ENCODE measurements at places on chromosomes 13 and 19.

DNA sequence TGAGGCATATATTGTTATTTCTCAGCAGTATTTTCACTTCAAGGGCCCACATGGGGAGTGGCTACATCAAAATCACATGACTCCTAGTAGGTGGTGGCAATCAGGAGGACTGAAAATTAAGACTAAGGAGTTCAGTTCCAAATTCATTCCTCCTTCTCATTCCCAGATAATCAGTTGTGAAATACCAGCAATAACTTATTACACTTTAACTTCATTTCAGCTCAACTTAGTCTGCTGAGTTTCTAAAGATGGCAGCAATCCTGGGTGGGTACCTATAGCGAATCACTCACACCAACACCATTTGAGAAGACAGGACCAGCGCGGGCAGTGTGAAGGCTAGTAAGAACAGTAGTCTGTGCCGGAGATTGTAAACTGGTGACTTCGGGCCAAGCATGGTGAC is 63.9 kb upstream of the SLC10A2 start:
- DNase-seq: no peak

DNA sequence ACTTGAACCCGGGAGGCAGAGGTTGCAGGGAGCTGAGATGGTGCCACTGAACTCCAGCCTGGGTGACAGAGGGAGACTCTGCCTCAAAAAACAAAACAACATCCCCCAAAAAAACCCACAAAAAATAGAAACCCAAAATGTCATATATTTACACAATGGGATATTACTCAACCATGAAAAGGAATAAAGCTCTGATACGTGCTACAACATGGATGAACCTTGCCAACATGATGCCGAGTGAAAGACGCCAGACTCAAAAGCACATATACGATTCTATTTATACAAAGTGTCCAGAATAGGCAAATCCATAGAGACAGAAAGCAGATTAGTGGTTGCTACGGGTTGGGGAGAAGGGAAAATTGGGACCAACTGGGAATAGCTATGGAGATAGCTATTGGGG is 2.1 kb upstream of the TPRX1 start:
- DNase-seq: no peak

DNA sequence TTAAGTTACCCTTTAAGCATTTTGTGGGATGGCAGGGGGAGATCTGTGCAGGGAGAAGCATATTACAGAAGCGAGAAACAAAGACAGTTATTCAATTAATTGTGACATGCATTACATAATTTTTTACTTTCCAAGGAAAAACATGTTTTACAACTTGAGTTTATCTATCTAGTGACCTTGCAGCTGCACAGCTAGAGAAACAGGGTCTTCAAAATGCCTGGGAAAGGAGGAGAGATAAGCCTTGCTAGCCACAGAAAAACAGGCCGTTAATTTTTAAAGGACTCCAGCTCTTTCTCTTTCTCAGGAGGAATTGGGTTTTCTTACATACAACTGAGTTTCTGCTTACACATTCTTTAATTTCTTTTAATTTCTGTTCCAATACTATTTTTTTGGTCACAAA is 14.8 kb upstream of the ZNF431 start:
- DNase-seq: no peak

DNA sequence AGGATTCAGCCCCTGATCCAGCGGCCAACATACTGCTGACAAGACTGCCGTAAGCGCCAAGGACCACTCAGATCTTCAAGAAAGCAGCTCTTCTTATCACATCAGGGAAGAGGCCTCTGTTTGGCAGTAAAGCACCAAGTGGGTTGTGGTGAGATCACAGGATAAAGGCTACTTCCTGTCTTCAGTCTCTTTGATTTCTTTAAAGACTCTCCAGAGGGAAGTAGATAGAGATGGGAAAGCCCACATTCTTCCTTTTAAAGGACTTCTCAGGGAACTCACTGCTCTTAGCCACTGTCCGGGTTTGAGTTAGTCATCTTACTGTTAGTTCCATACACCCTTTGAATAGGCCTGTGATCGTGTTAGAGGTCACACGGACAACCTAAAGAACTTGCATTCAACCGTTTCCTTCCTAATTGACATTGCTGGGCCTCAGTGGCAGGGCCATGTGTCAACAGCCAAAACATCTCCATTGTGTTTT is 47.2 kb upstream of the POMP start:
- DNase-seq: no peak

GRCh38 chr13:67664502-67664901 is 434.4 kb upstream of the PCDH9 start:
- no peak for DNase-seq

- no peak for DNase-seq
These were observed 194.1 kb upstream of the MIR17HG start for GRCh38 chr13:91153372-91153771.

DNA sequence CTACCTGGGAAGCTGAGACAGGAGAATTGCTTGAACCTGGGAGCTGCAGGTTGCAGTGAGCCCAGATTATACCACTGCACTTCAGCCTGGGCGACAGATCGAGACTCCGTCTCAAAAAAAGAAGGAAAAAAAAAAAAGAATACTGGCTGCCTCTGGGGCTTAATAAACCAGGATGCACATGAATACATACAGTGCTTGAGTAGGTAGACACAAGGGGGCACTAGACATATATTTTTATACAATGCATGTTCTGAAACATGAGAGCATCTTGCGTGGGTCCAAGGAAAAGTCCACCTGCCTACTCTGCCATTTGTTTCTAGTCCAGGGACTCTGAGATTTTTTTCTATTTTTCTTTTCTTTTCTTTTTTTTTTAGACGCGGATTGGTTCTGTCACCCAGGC is 31.2 kb downstream of the KEAP1 start:
- no peak for DNase-seq

DNA sequence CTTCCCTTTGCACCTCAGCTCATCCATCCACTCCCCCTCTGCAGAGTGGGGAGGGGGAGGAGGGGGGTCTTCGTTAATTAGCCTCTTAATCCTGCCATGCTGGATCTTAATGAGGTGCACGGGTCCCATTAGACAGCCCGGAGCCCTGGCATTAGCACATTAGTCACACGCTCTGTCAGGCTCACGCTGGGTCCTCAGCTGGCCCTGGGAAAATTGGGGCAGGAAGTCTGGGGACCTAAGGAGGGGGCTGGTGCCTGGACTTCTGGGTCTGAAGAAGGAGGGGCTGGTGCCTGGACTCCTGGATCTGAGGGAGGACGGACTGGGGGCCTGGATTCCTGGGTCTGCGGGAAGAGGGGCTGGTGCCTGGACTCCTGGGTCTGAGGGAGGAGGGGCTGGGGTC is 444 bp upstream of the NCCRP1 start:
- no peak for DNase-seq

DNA sequence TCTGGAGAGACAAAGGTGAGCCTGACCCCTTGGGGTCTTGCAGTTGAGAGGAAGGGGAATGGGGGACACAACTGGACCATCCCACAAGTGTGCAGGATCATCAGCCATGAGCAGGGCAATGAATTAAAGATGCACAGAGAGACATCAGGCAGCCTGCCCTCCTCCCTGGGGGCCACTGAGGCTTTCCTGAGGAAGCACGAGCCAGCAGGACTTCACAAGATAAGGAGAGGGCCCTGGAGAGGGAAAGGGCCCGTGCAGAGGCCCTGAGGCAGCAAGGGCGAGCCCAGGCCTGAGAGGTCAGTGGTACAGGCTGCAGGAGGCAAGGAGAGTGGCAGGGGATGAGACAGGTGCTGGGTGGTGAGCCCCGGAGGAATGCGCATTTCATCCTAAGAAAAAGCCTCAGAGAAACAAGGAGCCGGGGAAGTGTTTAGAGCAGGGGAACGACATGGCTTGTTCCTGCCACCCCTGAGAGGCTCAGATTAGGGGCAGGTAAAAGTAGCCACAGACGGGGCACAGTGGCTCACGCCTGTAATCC is 9.0 kb upstream of the PRKD2 start:
- no peak for DNase-seq

DNA sequence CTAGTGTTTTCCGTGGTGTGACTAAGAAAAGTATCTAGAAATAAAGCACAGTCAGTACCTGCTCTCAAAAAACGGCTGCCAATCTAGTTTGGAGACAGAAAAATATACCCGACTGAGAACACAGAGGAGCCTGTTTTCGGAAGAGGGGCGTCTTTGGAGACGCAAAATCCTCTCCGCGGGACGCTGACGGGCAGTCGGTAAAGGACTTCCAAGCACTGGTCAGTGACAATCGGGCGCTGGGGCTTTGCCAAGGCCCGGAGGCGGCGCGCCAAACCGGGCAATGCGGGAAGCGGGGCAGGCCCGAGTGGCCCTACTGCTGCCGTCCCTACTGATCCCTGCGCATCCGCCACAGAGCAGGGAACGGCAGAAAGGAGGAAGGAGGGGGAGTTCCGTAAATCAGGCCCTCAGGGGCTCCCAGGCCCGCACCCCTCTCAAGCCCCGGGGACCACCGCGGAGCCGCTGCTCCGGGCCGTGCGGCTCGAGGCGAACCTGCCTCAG is 588 bp upstream of the DPY19L3 start:
- DNase-seq: no peak

- no peak for DNase-seq
These were observed 112.2 kb downstream of the URI1 start for GRCh38 chr19:30054210-30054609.

GRCh38 chr19:8484331-8484894 is 18.0 kb downstream of the PRAM1 start:
- no peak for DNase-seq

- no peak for DNase-seq
These were observed 62.8 kb upstream of the CEACAM8 start for GRCh38 chr19:42657556-42657955.

DNA sequence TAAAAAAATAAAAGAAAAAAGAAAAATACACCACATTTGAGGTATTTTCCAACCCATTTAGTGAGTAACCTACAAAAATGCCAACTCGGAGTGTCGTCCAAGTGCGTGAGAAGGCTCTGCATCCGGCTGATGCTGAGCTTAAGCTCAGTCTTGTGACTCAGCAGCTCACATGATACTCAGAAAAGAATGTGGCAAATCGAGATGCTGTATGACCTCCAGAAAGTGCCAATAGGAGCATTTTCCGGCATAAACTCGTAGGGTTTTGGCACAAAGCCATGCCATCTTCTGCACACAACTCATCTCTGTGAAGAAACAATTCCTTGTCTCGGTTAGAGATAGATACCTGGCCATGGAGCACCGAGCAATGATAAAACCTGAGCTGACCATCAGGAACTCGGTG is 58.5 kb downstream of the TRPM4 start:
- DNase-seq: no peak

DNA sequence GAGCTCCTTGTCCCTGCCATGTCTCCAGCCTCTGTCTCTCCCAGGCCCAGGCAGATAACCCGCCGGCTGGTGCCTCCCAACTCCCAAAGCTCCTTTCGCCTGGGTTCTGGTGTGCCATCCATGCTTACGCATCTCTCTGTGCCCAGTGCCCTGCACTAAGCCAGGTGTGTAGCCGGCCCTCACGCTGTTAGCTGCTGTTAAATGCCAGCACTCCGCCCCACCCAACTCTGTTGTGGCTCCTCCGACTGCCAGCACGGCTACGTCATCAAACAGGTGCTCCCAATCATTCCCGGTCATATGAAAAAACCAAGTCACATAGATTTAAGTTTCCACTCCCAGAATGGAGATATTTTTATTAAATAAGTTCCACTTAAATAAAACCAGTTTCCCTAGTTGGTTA is 7.0 kb upstream of the HSPH1 start:
- DNase-seq: no peak

- no peak for DNase-seq
These were observed 513 bp downstream of the MIER2 start for GRCh38 chr19:343941-344624.

GRCh38 chr13:87089391-87089790 is 581.8 kb upstream of the SLITRK5 start:
- DNase-seq: no peak

DNA sequence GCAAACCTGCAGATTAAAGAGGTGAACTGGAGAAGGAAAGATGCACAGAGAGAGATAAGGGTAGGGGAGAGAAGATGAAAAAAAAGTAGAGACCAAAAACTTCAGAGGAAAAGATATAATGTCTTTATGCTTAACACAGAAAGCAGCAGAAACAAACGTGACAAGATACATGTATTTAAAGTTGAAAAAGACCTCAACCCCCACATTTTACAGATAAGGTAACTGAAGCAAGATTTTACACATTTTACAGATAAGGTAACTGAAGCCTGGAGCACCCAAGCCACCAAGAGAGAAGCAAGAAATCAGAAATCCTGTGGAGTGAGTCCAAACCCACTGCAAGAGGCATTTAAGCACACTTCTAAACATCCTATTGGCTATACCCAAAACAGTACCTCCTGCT is 185.3 kb downstream of the TBC1D4 start:
- no peak for DNase-seq

- DNase-seq: no peak
These were observed 63.8 kb downstream of the ITGBL1 start for GRCh38 chr13:101516262-101516661.

DNA sequence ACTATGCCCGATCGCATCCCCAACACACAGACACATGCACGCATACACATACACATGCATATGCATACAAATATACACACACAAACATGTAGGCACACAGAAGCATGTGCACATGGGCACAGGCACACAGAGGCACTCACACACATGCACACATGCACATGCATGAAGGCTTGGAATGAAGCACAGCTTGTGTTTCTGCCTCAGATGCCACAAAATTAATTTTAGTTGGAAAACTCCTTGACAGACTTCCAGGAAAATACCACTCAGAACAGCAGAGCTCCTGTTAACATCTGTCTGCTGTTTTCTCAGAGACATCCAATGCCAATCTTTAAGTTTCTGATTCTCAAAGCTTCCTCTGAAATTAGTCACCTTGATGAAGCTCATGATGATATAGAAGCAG is 532.7 kb downstream of the RFC3 start:
- no peak for DNase-seq

DNA sequence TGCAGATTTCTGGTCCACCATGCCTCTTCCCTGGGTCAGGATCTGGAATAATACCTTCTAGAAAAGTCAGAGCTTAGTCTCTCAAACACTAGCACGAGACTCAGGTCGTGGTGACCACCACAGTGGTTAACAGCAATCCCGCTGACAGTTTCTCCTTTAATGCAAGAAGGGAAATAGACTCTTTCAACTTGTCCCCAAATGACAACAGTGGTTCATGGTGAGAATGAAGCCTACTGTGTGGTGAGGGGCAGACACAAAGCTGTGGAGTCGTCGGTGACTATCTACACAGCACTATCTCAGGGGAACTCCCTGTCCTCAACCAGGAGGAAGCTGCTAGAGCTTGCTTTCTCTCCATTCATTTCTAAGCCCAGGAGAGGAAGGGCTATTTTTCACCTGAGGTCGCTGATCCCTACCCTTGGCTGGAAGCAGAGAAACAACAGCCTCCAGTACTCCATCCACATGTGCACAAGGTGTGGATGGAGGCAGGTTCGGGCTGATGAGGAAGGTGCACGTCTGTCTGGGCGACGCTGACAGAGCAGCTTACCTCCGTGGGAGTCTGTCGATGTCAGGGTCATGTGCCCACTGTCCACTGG is 72.4 kb downstream of the STK24 start:
- no peak for DNase-seq

GRCh38 chr19:2170219-2170618 is 6.5 kb downstream of the DOT1L start:
- DNase-seq: no peak

GRCh38 chr13:32682740-32683139 is 96.5 kb downstream of the PDS5B start:
- DNase-seq: no peak

GRCh38 chr13:108752276-108752675 is 122.9 kb downstream of the MYO16 start:
- DNase-seq: no peak

GRCh38 chr19:44723299-44723951 is 24.5 kb downstream of the CEACAM16 start:
- DNase-seq: no peak

Measured in stimulated activated CD8-positive, alpha-beta memory T cell treated with anti-CD3 and anti-CD28 coated beads, Interleukin-4, amount 100 ng/mL, for 4 hours (primary cell).